ENCODE measurements at places on chromosomes 6 and 20.

GRCh38 chr20:41347523-41348429 lies 7.2 kb downstream of the LPIN3 start:
- DNase-seq: no peak

GRCh38 chr20:59120491-59120890 lies 43.1 kb upstream of the ZNF831 start:
- DNase-seq: no peak

GRCh38 chr20:5131502-5131901 lies 4.7 kb downstream of the CDS2 start:
- no peak for DNase-seq

GRCh38 chr6:90106449-90106848 lies 190.2 kb downstream of the BACH2 start:
- DNase-seq: no peak

DNA sequence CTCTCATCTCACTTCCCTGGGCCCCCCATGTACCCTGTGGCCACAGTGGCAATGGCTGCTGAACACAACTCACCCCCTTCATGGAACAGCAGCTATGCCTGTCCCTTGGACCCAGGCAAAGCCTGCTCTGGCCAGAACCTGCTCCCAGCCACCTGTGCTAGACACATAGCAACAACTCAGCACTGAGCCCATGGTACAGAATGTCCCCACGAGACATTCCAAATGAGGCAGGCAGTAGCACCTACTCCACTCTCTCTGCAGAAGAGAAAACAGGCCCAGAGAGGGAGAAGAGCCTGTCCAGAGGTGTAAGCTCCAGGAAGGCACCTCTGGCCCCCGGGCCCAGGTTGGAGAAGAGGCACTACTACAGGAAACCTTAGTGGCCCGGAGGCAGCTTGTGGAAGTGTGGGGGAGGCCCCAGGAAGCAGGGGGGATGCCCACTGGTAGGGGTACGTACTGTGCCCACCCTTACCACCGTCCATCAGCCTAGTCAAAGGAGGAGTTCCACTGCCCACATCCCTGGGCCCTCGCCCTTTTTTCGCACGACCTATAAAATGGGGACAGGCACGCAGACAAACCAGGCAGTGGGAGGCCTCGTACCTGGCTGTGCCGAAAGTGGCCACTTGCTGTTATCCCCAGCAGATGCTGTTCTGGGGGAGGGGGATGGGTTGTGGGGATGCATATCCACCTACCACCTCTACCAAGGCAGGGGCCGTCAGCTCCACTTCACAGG lies 97.2 kb downstream of the ASXL1 start:
- no peak for DNase-seq

DNA sequence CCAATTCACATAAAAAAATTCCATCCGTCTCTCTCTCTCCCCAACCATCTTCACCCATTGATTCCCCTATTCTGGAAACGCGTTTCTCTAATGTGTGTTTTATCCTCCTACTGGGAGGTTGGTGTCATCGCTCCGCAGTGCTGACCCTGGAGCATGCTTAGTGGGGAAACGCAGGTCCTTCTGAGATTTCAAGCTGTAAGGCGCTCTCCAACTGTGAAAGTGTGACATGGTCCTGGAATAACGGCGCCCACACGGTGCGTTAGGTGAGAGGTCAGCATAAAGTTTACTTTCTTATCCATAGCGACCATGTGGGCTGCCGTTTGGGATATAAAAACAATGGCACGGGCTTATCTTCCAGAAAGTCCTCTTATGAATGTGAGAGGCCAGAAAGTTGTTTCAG lies 123.9 kb downstream of the WDR27 start:
- DNase-seq: no peak

DNA sequence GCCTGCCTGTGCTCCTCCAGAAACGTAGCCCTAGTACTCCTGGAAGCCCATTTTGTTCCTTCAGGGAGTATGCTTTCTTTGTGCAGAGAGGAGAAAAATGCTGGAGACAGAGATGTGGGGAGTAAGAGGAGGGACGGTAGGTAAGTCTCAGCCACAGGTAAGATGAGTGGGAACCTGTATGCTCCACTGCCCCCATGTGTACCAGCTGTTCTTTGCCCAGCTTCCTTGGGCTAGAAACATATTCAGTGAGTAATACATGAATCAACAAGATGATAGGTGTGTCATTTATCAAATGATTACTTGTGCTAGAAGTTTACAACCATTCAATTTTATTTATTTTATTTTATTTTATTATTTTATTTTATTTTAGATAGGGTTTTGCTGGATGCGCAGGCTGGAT lies 13.6 kb upstream of the CEP85L start:
- no peak for DNase-seq

DNA sequence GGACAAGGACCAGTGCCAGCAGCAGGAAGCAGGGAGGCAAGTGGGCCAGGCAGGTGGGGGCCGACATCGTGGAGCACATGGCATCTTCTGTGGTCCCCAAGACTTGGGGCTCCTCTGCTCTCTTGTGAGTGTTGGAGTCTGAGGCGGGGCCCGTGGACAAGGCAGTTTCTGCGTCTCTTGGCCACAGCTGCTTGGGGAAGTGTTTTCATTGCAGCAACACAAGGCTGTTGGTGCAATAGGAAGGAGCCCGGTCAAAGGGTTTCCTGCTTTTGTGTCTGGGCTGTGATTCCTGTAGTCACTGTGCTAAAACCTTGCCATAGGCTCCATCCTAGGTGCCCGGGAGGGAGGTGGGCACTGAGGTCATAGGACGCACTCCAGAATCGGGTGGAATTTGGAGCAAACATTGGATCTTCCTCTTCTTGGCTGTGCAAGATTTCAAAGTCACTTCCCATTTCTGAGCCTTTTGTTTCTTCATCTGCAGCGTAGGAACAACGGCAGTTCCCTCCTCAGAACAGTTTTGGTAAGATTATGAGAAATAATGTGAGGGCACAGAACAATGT lies at the start of gene SIRPB2:
Gene SIRPB2, minus strand, starts transcription at position 140 of the 560 bp plus-strand sequence. Its CDS starts 61 bp downstream, at position 79.
- DNase-seq: no peak

DNA sequence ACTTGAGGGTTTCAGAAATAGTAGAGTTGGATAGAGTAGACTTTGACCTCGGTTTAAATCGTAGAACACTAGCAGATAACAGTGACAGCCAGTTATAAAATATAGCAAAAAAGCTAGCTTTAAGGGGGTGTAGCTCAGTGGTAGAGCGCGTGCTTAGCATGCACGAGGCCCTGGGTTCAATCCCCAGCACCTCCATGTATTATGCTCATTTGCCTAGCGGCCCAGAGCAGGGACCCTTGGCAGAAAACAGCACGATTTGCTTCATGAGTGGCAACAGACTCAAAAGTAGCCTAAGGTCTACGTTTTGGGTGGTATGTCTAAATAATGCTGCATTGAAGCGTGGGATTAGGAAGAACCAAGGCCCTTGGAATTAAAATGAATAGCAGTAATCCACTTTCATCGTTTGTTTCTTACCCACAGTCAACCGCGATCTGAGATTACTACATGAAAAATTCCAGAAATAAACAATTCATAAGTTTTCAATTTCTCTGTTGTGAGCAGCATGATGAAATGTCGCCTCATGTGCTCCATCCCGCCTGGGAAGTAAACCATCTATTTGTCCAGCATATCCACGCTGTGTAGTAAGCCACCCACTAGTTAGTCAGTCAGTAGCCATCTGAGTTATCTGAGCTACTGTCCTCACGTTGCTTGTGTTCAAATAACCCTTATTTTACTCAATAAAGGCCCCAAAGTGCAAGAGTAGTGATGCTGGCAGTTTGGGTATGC lies 184.9 kb downstream of the GPX5 start:
- no peak for DNase-seq

DNA sequence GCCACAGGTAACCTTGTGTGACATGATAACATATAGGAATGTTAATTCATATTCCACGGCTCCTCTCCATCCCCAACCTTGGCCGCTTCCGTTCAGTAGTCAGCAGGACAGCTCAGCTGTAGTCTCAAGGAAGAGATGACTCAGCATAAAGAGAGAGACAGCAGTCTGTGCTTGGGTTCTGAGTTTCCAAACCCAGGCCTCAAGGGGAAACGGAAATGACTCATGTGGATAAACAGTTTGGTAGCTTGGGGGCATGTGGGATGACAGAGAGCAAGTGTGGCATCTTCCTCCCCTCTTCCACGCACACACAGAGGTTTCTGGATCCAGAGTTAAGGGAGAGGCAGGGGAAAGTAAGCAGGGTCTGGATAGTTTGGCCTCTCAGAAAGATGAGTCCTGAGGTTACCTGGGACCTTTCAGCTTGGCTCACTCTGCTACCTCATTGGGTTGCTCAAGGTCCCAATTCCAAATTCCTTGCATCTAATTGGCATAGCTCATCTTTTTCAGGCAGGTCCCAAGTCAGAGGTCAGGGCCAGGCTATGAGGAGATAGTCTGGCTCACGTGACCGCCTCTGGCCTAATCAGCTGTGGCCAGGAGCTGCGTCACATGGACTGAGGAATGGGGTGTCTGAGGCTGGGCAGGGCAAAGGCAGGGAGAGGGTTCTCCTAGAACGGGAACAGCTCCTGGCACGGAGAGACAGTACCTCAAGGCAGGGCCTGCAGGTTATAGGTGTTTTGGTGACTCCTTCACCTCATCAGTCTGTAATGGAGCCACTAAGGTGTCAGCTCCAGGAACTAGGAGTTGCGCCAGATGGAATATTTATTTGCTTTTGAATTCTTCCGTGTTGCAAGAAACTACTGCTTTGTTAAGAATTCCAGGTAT lies 36.5 kb upstream of the MLN start:
- DNase-seq: peak; percentile 64

DNA sequence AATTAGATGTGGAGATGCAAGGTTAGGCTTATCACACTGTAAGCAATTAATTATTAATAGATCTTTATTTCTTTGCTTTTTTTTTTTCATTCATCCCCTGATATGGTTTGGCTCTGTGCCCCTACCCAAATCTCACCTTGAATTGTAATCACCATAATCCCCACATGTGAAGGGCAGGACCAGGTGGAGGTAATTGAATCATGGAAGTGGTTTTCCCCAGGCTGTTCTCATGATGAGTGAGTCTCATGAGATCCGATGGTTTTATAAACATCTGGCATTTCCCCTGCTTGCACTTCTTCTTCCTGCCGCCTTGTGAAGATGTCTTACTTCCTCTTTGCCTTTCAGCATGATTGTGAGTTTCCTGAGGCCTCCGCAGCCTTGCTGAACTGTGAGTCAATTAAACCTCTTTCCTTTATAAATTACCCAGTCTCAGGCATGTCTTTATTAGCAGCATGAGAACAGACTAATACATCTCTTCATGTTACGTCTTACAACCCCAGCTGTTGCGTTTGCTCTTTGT lies 333.8 kb downstream of the CDH26 start:
- no peak for DNase-seq

All from stimulated activated CD4-positive, alpha-beta T cell treated with anti-CD3 and anti-CD28 coated beads, Interleukin-4, amount 100 ng/mL, for 4 hours (primary cell).